ENCODE measurements at places on chromosomes 6 and 20.

DNA sequence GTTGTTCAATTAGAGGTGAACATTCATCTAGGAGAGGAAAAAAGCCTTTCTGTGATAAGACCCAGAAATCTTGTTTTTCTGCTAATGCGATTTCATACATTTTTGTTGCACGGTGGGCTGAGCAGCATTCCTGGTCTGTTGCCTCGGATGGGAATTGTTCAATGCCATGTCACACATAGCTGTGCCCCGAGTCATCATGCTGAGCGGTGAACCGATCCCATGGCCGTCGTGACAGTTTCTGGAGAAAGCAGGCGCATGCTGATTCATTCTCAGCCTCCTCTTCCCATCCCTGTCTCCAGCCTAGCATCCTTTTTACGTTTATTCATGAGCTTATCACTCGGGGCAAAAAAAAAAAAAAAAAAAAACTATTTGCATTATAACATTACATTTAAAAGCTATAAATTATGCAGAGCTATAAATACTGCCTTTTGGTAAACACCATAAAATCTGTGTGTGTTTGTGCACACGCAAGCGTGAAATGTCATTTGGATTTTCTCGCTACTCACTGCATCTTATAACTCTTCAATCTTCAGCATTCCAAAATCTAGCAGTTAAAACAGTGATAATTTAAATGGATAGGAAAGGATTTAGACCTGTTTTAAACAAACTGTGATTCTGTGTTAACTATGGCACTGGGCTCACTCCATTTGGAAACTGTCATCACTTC, 58.9 kb upstream of the IFNGR1 start:
- DNase-seq = no peak

DNA sequence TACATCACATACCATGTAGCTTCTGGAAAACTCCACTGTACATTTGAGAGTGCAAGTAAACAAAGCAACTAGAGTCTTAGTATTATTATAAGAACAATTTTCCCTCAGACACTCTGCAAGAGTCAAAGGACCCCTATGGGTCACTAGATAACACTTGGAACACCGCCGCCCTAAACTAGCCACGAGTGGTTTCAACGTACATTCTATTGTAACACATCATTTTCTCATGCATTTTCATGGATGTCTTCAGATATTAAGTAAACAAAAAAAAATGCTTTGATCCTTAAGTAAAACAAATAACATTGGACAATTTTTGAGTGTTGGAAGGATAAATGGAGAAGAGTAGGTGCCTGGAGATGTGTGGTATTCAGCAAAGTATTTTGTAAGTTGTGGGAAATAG, 3.2 kb upstream of the RNF146 start:
- DNase-seq = no peak

GRCh38 chr6:24721461-24722215, 2.7 kb upstream of the C6orf62 start:
- peak; percentile 84 for DNase-seq

GRCh38 chr6:111612379-111612778, 6.7 kb upstream of the TRAF3IP2 start:
- no peak for DNase-seq

- DNase-seq = no peak
Observed at GRCh38 chr20:4837760-4838159, 116.1 kb downstream of the PRND start.

DNA sequence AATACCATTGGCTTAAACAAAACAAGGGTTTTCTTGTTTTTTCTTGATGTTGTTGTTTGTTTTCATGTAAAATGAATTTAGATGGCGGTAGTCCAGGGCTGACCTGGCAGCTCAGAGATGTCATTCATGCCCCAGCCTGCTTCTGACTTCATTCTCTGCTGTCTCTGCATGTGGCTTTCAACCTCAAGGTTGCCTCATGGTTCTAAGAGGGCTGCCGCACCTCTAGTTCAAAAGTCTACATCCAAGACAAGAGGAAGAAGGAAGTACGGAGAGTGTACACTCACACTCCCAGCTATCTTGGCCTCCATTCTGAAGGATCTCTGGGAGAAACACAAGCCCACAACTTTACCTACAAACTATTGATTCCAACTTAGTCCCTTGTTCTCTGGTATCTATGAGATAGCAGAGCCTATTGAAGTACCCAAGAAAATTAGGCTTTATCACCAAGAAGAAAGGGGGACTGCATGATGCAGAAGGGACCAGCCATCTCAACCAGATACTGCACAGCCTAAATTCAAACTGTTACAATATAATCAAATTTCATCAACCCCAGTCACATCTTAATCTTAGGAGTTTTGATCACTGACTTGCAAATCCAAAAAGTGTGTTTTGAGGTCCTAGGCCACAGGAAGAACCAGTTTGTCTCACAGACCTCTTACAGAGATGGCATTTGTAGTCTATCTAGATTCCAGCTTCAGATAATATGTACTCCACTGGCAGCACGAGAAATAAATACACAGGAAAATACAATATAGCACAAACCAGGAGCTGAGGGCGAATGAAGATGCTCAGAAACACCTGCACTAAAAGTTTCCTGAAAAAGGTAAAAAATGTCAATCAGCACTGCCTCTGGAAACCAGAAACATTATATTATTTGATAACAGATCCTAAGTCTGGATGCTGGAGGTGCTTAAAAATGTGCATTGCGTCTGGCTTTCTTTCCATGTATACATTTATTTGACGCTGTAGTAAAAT, 866 bp upstream of the BTN3A3 start:
- no peak for DNase-seq

All from cortex of kidney (tissue), 1 donor.